ENCODE measurements at places on chromosomes 7 and 10.

GRCh38 chr10:46520941-46521340 lies 35.5 kb downstream of the GPRIN2 start:
- no peak for DNase-seq

- no peak for DNase-seq
These were observed 231.2 kb downstream of the EXOC4 start for GRCh38 chr7:133484086-133484485.

- no peak for DNase-seq
These were observed 115.3 kb downstream of the DGKI start for GRCh38 chr7:137731436-137731835.

GRCh38 chr10:61263518-61263917 lies 189.7 kb downstream of the TMEM26 start:
- DNase-seq, result no peak

- no peak for DNase-seq
These were observed 550 bp upstream of the CREM start for GRCh38 chr10:35126062-35126529.
